ENCODE measurements at places on chromosomes 1 and 21.

DNA sequence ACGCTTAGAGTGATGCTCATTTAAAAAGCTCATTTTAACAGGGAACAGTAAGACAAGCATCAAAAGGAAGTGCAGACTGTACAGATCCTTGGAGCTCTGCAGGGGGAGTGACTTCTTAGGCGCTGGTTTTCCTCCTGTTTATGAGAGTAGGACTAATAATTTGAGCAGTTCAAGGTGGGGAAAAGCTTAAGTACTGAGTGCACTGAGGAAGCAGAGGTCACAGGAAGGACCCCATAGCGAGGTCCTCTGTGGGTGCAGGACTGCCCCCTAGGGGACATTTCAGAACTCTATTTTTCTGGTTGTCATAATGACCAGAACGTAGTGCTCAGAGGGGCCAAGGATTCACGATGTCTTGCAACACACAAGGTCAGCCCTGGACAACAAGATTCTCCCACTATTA lies 112.1 kb downstream of the HLCS start:
- peak; percentile 48 for DNase-seq

GRCh38 chr1:25543425-25544242 lies at the start of gene LDLRAP1:
Gene LDLRAP1 (plus strand): TSS chr1:25543606. CDS start chr1:25543699, 93 bp downstream.
- peak; percentile 87 for DNase-seq

- DNase-seq, result no peak
Observed at GRCh38 chr21:29989634-29990234, 49.9 kb upstream of the GRIK1 start.

DNA sequence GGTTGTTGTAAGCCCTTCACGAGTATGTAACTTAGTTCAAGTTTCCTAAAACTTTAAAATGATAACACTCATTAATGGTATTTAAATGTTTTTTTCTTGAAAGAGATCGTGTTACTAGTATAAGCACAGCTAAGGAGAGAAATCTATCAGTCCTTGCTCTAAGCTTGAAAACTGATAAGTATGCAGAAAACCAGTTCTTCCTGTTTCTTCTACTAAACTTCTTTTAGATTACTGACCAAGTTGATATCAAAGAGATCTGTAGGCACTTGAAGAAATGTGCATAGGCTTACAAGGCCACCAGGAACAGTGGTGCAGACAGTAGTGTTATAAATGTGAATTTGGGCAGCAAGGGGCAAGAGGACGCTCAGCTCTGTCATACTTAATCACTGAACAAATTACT lies 3.9 kb downstream of the EFCAB14 start:
- no peak for DNase-seq

GRCh38 chr1:14778898-14779865 lies 180.7 kb downstream of the KAZN start:
- peak; percentile 86 for DNase-seq

DNA sequence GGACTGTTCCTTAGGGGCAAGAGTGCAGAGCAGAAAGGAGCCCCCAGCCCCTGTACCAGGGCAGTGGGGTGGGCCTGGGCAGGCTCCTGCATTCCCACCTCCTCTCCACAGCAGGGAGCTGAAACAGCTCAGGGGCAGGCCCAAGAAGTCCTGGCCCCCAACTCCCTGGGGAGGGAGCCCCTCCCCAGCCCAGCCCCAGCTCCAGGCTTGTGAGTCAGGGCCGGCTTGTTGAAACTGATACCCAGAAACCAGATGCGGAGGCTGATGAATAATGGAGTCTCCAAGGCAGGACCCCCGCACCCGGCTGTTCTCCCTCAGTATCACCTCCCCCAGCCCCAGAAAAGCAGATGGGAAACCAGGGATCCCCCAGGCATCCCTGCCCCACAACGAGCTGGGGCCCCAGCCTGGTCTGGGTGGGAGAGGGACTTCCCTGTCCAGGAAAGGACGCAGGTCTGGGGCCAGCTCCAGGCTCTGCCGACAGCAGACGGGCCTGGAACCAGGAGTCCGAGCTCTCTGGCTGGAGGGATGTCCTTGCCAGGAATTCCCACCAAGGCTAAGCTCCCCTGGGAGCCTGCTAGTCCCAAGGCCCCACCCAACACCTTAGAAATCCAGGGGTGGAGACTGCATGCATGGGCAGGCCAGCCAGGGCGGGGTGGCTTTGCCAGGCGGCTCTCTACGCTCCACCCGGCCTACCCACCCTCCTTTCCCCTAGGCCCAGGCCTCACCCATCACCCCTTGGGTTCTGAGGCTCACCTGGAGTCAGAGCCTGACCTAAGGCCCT lies 2.7 kb downstream of the PLEKHG5 start:
- no peak for DNase-seq

DNA sequence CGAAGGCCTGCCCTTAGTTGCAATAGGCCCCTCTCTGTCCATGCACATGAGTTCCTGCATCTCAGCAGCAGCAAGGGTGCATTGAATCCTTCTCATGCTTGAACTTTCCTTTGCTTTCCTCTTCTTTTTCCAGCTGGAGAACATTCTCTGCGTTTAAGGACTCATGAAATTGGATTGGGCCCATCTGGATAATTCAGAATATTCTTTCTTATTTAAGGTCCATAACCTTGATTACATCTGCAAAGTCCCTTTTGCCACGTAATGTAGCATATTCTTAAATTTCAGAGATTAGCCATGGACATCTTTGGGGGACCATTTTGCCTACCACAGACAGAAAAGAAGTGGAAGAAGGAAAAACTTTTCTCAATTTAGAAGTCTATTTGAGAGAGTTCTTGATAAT lies 159.7 kb upstream of the C21orf91 start:
- no peak for DNase-seq

DNA sequence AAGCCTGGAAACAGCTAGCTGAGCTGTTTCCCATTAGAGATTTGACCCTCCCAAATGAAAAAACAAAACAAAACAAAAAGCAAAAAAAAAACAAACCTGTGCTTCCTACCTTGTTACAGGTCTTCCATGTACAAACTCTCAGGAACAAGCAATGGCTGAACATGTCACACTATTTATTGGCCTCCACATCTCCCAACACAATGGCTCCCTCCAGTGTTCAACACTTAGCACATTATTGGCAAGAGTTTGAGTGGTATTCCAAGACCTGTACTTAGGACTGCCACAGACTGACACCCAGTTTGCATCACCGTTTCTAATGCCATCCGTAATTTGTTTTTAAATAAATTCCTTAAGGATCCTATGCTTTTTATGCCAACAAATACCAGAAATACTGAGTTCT lies 195.0 kb upstream of the OLFM3 start:
- no peak for DNase-seq

GRCh38 chr1:198174297-198174696 lies 17.5 kb downstream of the NEK7 start:
- DNase-seq, result no peak

DNA sequence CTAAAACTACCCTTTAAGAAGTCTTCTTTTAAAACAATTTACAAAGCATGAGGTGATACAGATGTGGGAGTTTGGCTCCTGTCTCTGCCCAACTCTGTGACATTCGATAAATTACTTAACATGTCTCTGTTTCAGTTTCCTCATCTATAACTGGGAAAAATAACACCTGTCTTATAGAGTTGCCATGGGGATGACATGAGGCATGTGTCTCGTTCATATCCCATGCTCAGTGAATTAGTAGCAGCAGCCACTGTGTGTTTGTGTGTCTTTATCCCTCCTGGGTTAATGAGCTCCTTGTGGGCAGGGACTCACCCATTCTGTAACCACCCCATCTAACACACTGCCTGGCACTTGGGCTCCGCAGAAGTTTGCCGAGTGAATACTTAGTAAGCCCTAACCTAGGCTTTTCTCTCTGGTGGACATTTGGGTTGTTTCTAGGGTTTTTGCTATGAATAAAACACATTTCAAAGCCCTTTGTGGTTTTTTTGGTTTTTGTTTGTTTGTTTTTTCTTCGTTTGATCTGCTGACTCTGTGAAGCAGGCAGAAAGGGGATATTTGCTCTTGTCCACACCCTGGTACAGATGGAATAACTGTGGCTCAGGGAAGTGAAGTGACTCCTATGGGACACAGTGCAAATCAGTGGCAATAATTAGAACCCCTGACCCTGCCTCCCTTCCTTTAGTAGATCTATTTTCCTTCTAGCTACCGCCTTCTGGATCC lies 797 bp upstream of the KCNJ9 start:
- DNase-seq, result no peak

GRCh38 chr1:54959241-54959640 lies 21.2 kb upstream of the TMEM61 start:
- no peak for DNase-seq

- DNase-seq, result no peak
Observed at GRCh38 chr1:41528106-41528505, 43.6 kb upstream of the EDN2 start.

- DNase-seq, result no peak
Observed at GRCh38 chr1:236269439-236269838, 12.3 kb downstream of the ERO1B start.

DNA sequence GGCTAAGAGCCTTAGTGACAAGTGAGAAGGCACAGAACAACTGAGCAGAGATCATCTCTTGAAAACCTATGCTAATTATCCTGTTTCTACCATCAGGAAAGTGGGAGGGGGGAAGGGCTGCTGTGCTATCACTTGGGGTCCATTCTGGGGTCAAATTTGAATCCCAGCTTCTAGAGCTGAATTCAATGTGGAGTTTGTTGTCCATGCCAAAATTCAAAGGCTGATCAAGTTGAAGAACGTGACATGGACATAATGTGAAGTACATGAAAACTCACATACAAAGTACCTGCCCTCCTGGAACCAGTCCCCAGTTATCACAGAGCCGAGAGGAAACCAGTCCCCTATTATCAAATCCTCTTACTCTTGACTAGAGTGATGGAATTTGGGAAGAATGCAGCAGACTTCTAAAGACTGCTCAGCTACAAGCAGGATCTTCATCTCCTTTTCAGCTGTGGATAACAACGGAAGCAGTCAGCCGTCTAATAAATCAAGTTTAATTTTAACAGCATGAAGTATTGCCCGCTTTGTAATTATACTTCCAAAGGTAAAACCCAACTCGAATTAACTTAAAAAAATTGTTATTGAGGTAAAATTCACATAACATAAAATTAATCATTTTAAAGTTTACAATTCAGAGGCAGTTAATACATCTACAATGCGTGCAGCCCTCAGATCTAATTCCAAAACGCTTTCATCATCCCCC lies 78.3 kb downstream of the SLC45A1 start:
- DNase-seq, result no peak

- DNase-seq, result no peak
Observed at GRCh38 chr1:13682444-13682843, 17.5 kb upstream of the PRDM2 start.

DNA sequence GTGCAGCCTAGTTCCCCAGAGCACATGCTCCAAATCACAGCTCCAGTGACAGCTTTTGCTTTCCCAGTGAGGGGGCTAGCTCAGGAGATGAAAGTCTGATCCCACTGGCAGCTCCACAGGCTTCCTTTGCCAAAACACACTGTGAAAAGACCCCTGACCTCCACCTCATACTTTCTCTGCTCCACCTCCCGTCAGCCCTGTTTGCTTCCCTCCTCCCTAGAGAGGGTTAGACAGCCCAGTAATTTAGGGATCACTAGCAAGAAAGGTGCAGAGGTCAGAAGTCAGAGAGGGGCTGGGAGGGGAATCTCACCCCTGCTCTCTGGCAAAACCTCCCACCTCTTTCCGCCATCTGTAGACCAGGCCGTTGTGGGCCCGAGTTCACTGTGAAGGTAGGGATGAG lies 62.8 kb downstream of the PLXNA2 start:
- no peak for DNase-seq

GRCh38 chr1:10843697-10844096 lies 47.3 kb upstream of the CASZ1 start:
- no peak for DNase-seq

- peak; percentile 79 for DNase-seq
Observed at GRCh38 chr21:42258150-42258884, 39.4 kb downstream of the ABCG1 start.

DNA sequence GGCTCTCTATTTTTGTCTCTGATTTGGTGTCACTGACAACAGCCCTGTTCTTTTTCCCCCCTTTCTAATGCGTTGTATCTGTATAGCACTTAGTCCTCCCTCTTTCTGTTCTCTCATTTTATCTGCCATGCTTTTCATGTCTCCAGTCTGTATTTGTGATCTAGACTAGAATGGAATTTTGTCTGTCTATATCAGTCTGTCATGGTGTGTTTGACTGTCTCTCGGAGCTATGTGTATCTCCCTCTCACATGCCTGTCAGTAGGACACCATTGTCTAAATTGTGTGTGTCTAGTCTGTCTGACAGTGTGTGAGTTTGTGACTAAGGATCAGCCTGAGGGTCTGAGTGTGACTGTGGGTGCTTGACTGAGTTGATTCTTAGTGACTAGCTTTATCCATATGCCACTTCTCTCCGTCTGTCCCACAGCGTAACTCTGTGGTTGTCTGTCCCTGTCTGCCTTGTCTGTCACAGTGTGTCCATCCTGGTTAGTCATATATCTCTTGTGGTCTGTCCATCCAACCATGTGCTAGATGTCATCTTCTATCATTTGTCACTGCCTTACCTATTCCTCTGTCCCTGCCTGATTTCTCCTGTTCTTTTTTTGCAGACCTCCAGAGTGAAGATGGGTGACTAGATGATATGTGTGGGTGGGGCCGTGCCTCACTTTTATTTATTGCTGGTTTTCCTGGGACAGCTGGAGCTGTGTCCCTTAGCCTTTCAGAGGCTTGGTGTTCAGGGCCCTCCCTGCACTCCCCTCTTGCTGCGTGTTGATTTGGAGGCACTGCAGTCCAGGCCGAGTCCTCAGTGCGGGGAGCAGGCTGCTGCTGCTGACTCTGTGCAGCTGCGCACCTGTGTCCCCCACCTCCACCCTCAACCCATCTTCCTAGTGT lies 1.4 kb upstream of the B4GALT2 start:
- no peak for DNase-seq

DNA sequence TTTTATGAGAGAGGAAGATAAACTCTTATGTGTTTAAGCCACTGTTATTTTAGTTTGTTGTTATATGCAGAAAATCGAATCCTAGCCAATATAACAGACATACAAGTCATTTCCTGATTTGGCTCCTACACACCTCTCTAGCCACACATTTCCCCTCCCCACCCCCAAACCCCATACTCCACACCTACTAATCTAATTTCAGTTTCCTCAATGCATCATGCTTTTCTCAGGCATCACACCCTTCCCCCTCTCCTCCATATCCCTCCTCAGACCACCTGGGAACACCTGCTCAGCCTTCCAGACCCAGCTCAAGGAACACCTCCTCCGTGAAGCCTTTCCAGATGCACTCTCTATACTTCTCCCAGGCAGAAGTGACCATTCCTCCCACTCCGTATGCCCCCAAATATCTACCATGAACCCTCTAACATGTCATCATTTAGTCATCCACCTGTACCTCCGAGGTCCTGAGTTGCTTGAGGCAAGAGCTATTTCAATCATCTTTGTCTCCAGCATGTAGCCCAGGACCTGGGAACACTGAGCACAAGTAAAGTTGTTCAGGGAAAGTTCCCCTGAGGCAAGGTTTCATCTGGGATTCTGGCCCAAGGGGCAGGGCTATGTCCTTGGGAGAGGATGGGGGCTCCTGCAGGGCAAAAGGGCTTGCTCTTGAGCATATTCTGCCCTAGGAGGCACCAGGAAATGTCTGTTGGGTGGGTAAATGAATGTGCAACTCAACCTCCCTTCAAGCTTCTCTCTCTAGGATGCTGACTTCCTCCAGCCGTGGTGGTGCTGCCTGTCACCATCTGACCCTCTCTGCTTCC lies 126.8 kb downstream of the HIVEP3 start:
- no peak for DNase-seq

- no peak for DNase-seq
Observed at GRCh38 chr1:17673329-17674072, 81.6 kb upstream of the ACTL8 start.
